ENCODE measurements at places on chromosomes 12 and 14.

DNA sequence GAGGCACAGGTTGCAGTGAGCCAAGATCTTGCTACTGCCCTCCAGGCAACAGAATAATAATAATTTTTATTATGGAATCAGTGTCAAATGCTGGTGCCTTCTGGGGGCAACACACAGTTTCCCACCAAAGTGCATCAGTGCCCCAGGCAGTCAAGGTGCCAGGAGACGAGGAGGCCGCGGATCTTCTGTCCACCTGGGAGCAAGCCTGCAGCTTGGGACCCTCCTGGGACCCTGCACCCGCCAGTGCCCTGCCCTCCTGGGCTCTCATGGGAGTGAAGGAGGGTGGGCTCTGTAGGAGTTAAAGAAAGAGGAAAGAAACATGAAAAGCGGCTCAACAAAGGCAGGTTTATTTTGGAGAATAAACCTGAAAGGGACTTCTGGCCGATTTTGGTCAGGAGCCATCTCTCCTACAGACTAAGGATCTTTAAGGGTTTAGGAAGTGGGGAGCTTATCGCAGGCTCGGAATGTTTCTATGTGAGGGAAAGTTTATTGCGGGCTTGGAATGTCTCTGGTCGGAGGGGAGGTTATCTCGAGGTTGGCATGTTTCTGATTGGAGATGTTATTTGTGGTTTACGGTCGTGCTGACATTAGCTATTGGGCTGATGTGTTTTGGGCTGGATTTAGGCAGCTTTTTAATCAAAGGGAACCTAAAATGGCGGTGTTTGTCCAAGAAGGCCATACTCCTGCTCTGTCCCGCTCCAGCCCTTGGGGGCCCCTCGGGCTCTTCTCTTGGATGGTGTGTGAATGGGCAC is 1.1 kb upstream of the ASPG start:
- no peak for DNase-seq

GRCh38 chr12:122159882-122160281 is 14.1 kb downstream of the IL31 start:
- DNase-seq: no peak

- no peak for DNase-seq
These were observed 91.9 kb downstream of the TMEM30B start for GRCh38 chr14:61188978-61189808.

DNA sequence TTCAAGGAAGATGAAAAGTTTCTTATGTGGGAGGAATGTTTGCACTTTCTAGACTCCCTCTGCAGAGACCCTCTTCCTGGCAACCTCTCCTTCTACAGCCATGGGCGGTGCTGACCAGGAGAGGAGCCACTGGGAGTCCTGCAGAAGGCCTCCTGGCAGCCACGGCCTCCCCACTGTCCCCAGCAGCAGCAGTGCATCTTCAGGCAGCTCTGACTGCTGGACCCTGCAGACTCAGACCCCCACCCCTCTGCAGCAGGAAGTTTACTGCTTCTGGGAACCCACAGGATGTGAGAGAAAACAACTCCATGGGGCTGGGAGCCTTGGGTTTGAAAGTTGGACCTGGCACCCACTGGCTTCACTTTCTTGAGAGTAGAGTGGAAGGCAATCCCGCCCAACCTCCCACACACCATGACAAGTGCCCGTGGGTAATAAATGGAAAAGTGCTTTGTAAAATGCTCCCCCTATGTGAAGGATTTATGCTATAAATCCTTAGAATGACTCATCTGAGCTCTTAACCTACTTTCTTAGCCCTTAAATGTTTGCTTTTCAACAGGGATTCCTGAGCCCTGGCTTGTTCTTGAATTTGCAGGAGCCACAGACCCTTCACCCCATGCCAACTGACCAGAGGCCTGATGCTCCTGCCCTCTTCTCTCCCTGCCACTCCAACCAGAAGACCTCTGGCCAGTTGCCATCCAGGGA is 37.5 kb upstream of the DDX11 start:
- peak; percentile 49 for DNase-seq

DNA sequence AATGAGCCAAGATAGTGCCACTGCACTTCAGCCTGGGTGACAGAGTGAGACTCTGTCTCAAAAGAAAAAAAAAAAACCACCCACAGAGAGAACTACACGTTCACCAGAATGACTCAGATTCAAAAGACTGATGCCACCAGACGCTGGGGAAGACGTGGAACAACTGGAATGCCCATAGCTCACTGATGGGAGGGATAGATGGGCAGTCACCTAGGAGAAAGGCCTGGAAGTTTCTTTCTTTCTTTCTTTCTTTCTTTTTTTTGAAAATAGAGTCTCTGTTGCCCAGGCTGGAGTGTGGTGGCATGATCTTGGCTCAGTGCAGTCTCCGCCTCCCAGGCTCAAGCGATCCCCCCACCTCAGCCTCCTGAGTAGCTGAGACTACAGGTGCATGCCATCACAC is 10.0 kb upstream of the KLC1 start:
- DNase-seq: peak; percentile 57

- DNase-seq: no peak
These were observed 52.5 kb upstream of the FOXN3 start for GRCh38 chr14:89469210-89470198.

DNA sequence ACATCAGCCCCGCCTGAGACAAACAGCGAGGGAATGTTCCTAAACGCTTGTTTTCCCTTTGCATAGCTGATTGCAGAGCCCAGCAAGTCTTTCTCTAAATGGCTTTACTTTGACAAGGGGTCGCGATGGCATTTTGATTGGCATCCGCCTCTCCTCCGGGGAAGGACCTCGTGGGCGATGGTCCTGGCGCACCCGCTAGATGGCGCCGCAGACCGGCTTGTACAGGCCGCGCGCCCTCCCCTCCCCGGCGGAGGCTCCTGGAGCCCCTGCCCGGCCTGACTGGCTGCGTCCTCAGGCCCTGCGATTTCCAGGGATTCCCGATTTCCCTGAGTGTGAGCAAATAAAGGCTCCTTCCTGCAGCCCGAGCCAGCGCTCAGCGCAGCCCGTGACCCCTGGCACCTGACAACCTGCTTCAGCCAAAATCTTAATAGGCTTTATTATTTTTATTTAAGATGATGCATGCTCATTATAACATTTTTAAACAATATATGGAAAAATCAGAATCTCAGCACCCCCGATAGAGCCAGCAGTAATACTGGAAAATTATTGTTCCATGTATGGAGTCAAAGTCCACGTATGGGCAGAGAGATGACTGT is 468.3 kb downstream of the AACS start:
- DNase-seq: no peak

- DNase-seq: no peak
These were observed 55.6 kb downstream of the RASSF8 start for GRCh38 chr12:26014085-26014484.

DNA sequence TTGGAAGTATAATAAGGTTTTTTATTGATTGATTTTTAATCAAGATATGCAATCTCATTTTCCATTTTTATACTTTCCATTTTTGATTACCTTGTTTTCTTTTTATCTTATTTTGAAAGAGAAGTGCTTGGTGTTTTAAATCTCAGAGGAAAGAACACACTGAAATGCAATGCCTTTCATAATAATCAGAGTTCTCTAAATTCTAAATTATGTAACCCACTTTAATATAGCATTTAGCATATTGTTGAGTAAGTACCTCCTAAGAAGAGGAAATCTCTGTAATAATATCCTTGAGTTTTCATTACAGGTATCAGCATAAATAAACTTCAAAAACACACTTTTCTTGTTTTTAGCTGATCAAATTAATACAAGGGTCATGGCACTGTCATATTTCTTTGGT is 96.9 kb downstream of the GTF2A1 start:
- DNase-seq: no peak

GRCh38 chr14:64987438-64987767 is 708 bp downstream of the FNTB start:
- DNase-seq: no peak

DNA sequence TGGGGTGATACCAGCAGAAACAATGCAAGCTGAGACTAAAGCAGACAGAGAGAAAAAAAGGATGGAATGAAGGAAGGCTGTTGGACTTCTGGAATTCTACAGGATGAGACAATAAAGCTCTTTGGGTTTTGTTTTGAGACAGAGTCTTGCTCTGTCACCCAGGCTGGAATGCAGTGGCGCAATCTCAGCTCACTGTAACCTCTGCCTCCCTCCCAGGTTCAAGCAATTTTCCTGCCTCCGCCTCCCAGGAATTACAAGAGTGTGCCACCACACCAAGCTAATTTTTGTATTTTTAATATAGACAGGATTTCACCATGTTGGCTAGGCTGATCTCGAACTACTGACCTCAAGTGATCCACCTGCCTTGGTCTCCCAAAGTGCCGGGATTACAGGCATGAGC is 115.4 kb downstream of the EXOC5 start:
- no peak for DNase-seq

DNA sequence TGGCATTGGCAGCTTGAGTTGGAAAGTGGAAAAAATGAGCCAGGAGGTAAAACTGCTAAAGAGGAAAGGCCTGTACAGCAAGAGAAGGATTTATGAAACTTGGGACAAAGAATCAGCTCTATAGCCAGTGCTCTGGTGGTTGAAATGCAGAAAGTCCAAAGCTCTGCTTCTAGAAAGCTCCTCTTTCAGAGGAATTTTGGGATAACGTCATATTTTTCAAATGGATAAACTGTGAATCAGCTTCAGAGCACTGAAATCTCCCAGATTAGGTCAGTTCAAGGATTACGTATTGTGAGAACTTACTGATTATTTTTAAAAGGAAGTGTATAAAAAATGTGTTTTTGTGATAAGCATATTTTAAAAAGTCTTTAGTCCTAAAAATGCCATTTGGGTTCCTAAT is 203.1 kb upstream of the CNOT2 start:
- no peak for DNase-seq

GRCh38 chr14:74155287-74155686 is 70.5 kb downstream of the LIN52 start:
- no peak for DNase-seq

DNA sequence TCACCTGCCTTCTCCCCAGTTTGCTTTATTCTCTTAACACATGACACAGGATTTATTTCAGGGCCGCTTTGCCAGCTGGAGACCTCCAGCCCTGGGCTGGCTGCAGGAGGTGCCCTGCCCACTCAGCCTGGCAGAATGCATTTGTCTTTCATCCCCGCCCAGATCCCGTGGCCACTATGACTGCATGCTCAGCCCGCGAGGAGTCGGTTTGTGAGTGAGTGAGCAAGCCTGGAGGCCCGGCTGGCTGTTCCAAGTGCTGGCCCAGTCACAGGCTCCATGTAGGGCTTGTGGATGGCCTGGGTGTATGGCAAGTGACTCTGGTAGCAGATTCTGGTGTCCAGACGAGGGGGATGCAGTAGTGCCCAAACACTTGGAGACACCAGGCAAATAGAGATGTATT is 2.1 kb downstream of the TDP1 start:
- no peak for DNase-seq

DNA sequence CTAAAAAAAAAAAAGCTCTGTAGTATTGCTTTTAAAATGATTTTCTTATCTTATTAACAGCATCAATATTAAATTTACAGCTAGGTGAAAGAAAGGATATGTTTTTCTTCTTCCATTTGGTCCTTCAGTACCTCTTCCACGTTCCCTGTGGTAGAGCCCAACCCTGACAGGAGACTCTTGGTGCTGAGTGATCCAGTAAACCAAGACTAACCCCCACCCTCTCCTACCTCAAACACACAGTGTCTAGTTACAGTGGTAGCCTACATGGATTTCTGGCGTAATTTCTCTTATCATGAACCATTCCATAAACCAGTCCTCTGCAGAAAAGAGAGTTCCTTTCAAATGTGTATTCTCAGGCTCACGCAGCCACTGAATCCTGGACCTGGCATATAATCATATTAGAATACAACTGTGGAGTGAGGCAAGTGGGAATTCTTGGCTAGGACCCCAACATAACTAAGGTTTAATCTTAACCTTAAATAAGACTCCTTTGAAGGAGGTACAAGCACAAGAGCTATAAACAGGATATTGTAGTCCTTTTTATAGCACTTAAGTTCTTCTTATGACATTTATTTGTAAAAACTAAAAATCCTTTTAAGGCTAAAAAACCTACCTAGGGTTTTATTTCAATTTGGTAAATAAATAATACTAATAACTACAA is 27.1 kb downstream of the TXNRD1 start:
- no peak for DNase-seq

DNA sequence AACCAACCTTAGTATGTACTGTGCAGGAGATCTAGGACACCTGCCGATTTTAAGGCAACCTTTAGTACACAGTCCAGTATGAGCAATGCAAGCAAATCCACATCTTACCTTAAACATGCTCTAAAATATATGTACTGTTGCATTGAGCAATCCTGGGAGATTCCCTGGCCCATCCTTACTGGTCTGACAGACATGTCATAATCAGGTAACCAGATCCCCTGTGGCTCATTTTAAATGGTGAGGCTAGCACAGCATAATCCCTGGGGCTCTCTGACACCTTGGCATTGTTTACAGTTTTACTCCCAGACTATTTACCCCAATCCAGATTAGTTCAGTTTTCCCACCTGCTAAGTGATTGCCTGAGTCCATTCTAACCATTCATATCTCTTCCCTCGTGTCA is 15.1 kb downstream of the BMAL2 start:
- no peak for DNase-seq

- DNase-seq: no peak
These were observed 496.4 kb downstream of the PCNX1 start for GRCh38 chr14:71403656-71404055.

DNA sequence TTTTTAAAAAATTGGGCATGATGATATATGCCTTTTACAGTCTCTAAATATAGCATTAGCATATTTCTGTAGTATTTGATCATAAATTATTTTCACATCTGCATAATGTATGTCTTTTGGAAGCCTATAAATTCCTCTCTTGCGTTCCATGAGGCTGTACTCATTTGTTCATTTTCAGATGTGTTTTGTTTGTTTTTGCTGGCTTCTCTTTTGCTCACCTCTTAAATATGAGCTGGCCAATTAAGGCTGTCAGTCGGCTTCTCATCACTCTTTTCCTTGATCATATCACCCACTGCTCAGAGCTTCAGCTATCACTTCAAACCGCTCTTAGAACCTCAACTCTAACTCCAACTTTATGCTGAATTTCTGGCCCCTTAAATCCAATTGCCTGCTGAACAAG is 6.6 kb downstream of the TMEM263 start:
- no peak for DNase-seq

GRCh38 chr14:51653079-51653774 is 1.5 kb downstream of the FRMD6 start:
- peak; percentile 41 for DNase-seq

DNA sequence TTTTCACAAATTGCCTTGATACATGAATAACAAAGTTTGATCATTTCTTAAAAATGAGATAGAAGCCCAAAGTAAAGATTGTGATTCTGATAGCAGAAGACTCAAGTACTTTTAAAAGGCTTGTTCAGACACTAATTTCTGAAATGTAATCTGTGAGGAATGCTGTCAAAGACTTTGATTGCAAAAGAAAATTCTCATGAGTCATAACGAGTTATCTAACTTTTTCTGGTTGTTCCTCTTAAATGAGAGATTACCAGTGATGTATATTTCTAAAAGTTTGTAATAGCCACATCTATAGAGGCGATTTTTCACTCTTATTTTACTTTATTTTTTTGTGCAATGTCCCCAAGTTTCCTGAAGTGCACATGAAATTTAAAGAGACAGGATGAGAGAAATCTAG is 7.0 kb downstream of the PYGL start:
- DNase-seq: no peak

GRCh38 chr12:82682851-82683261 is 3.9 kb upstream of the TMTC2 start:
- no peak for DNase-seq
